ENCODE measurements at places on chromosomes 12 and 14.

GRCh38 chr14:101191721-101192660 is 288.5 kb upstream of the RTL1 start:
- no peak for DNase-seq

DNA sequence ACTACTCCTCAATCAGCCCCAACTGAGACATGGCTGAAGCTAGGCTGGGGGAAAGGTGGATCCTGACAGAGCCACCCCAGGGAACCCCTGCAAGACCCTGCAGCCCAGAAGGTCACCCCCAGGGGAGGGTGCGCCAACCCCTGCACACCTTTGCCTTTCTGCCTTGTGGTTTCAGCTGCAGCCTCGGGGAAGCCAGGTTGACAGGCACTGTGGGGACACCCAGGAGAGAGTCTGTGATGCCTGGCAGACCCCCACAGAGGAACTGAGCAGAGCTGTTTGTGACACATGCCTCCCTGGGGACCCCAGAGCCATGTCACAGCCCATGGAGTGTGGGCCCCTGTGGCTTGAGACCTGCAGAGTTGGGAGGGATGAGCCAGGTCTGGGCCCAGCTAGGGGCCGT is 11.8 kb upstream of the HHIPL1 start:
- DNase-seq: no peak

GRCh38 chr12:102300824-102301461 is 103.3 kb upstream of the PMCH start:
- peak; percentile 16 for DNase-seq

GRCh38 chr14:91770185-91770584 is 38.3 kb upstream of the CATSPERB start:
- no peak for DNase-seq

DNA sequence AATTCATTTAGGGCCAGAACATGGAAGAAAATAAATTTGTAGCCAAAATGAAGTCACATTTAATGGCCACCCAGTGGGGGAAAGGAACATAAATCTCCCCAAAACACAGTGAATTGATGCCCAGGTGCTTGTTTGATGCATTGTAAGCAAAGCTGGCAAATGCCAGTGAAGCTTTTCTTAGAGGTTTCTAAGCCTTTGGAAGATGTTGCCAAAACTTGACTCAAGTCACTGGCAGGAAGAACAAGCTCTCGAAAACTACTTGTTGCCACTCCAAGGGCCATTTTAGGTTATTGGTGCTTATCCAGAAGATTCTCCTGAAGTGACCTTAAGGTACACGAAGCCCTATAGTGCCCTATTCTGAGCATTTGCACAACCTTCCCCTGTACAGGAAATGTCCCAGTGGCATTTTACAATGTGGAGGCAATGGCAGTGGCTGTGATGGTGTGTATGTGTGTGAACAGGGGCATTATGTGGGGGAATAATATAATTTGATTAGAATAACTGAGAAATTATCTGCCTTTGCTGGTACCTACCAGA is 89.5 kb upstream of the NOVA1 start:
- DNase-seq: no peak

GRCh38 chr12:23887055-23887835 is 62.2 kb downstream of the SOX5 start:
- no peak for DNase-seq

DNA sequence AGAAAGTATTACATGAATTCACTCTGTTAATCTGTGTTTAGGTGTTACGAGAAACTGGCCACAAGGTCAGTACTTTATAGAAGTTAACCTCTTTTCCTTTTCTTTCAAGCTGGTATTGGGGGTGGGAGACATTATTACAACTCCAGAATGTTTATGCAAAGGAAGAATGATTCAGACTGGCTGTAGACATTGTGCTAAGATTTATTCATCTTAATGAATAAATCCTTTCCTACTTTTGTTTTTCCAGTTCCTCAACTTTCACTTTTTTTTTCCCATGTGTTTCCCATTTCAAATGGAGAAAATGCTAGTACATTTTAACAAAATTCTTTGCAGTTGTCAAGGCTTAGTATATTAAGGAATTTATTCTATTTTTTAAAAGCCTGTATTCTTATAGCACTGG is 1.3 kb downstream of the OTOGL start:
- DNase-seq: no peak

- DNase-seq: no peak
Observed at GRCh38 chr12:109250523-109250922, 58.6 kb downstream of the FOXN4 start.

- DNase-seq: no peak
Observed at GRCh38 chr14:50265029-50265428, 33.7 kb upstream of the SOS2 start.

GRCh38 chr12:12356467-12356895 is 397 bp upstream of the BORCS5 start:
- DNase-seq: no peak

DNA sequence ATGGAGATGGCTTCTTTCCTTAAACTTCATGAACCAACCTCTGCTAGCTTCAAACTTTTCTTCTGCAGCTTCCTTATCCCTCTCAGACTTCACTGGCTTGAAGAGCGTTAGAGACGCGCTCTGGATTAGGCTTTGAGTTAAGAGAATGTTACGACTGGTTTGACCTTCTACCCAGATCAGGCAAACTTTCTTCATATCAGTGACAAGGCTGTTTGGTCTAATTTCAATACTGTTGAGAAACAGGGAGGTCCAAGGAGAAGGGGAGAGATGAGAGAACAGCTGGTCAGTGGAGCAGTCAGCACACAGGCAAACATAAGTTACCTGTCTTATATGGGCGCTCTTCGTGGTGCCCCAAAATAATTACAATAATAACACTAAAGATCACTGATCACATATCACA is 14.9 kb downstream of the SCAF11 start:
- no peak for DNase-seq

DNA sequence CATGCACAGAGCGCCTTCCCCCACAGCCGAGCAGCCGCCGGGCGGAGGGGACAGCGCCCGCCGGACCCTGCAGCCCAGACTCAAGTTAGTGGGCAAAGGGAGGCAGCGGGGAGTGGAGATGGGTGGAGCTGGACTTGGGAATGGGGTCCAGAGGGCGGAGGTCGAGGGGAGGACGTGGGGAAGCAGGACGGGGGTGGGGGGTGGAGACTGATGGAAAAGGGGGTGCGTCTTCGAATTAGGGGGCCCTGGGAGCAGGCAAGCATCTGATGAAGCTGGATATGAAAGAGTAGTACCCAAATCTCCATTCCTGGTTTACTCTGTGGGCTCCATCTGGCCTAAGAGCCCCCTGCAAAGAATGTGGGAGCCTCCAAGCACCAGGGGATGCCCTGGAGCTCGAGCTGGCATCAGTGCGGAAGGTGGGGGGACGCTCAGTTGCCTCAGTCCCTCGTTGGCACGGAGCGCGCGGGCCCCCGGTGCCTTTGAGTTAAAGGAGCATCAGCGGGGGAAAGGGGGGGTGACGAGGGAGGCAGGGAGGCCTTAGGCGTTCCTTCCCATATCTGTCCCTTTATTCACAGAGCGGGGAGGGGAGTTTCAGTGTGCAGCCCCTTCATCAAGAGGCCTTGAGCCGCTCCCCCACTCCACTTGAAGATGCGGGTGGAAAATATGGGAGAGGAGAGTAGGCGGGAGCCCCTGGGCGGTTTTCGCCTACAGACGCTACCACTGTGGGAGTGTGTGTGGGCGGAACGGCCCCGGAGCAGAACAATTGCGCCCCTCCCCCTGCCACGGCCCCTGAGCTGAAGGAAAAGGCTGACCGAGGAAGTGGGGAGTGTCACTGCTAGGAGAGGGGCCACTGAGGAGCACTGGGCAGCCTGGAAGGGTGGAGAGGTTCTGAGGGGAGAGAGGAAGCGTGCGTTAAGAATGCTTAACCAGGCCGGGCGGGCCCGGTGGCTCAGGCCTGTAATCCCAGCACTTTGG is 644 bp downstream of the NAB2 start:
- no peak for DNase-seq

GRCh38 chr14:79028281-79028680 is 858.1 kb downstream of the NRXN3 start:
- no peak for DNase-seq

GRCh38 chr14:99604766-99605298 is 825 bp upstream of the CCDC85C start:
- no peak for DNase-seq

DNA sequence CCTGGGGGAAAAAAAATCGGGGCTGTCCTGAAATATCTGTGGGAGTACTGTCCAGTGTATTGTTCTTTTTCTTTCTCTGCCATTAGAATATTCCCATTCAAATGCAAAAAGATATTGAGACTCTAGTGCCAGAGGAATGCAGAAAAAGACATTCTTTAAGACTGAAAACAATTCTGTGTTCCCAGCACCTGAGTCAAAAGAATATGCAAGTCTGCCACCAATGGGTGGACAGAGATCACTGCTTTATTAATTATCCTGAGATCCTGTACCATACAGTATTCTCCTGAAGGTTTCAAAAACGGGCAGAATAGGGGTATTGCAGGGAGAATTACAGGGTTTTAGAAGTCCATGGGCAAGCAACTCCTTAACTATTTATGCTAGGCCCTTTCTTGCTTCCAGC is 361.8 kb downstream of the C12orf50 start:
- DNase-seq: no peak

DNA sequence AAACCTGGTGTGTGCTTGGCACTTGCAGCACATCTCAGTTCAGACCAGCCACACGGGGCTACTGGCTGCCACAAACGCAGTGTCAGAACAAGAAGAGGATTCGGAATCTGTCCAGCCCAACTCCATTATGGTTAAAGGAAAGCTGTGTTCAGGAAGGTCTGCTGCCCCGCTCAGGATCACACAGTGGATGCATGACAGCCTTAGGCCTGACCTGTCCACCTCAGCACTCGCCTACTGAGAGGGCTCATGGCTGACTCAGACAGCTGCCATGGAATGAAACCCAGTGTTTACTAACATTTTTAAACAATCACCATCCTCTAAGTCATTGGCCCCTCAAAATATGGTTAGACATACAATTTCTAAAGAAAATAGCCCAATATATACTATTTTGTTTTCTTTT is 5.6 kb upstream of the NIN start:
- DNase-seq: no peak

- DNase-seq: peak; percentile 41
Observed at GRCh38 chr14:63922696-63923421, 70.1 kb downstream of the SYNE2 start.

DNA sequence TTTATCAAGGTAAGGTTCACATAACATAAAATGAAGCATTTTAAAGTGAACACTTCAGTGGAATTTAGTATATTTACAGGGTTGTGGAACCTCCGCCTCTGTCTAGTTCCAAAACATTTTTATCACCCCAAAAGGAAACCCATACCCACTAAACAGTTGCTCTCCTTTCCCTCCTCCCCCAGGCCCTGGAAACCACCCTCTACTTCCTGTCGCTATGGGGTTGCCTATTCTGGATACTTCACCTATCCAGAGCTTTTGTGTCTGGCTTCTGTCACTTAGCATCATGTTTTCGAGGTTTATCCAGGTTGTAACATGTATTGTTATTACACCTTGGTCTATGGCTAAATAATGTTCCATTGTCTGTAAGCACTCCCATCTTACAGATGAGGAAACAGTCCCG is 27.7 kb upstream of the ZFP36L1 start:
- no peak for DNase-seq

GRCh38 chr12:73998894-73999293 is 538.7 kb upstream of the ATXN7L3B start:
- DNase-seq: no peak

DNA sequence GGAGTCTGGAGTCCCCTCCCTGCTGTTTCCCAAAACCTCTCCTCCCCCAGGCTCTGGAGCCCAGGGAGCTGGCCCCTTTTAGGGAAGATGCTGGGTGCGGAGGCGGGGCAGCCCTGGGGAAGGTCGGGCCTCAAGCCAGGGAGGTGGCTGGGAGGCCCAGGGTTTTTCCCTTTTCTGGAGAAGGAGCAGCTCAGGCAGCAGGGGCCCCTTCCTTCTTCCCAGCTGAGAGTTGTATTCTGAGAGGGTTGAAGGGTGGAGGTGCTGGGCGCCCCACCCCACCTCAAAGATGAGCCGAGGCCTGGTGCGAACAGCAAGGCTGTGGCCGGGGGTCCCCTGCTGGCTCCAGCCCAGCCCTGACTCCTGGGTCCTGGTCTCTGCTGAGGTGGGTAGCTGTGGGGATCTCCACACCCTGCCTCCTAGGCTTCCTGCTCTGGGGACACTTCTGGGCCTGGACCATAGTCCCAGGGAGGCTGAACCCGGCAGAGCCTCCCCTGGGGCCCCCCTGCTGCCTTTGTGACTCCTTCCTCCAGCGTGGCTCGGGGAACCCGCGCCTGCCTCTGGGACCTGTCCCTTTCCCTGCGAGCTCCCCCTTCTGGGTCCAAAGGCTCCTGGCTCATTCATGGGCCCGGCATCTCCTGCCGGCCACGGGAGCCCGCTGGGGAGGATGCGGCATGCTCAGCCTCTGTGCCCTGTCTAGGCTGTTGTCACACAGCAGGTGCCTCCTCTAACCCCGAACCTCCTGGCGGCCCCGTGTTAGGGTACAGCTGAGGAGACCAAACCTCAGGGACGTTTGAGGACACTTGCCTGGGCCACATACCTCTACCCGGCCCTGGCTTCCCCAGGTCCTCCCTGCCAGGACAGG is 4.4 kb downstream of the TRMT61A start:
- DNase-seq: no peak

GRCh38 chr14:61063461-61063860 is 82.4 kb downstream of the SLC38A6 start:
- no peak for DNase-seq

DNA sequence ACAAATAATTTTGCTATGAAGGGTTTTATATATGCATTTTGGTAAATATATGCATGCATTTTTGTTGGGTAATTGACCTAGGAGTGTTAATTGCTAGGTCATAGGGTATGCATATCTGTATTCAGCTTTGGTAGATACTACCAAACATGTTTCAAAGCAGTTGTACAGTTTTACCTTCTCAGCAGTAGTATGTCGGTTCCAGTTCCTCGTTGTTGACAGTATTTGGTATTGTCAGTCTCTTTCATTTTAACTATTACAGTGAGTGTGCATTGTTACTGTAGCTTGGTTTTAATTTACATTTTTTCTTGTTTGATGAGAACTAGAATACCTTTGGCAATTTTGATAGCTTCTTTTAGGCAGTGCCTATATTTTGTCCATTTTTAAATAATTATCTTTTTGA is 98.9 kb downstream of the ARID2 start:
- DNase-seq: no peak

GRCh38 chr14:94180655-94181271 is 6.6 kb downstream of the PPP4R4 start:
- DNase-seq: no peak

DNA sequence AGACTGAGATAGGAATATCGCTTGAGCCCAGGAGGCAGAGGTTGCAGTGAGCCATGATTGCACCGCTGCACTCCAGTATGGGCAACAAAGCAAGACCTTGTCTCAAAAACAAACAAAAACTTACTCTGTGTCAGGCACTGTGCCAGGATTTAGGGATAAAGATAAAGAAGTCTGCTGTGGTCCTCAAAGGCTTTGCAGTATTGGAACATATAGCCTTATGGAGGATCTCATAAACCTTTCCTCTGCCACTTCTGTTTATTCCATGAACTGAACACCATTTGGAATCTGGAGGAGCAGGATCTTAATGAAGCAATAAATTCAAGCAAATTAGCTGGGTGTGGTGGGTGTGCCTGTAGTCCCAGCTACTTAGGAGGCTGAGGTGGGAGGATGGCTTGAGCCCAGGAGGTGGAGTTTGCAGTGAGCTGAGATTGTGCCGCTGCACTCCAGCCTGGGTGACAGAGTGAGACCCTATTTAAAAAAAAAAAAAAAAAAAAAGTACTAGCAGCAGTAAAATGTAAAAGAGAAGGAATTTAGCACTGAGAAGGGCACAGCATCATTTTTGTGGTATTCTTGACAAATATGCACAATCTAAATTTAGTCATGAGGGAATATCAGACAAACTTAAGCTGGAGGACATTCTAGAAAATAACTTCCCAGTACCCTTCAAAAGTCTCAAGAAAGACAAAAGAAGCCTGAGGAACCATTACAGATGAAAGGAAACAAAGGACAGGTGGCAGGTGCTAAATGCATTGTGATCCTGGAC is 27.1 kb downstream of the BMAL2 start:
- no peak for DNase-seq

Measured in AG09309 (cell line).